ENCODE measurements at places on chromosomes 6 and 20.

- no peak for DNase-seq
These were observed 85.1 kb upstream of the NFATC2 start for GRCh38 chr20:51627586-51627985.

GRCh38 chr6:41358503-41358902 lies 23.1 kb downstream of the NCR2 start:
- no peak for DNase-seq

GRCh38 chr6:135423649-135424128 lies 73.9 kb downstream of the AHI1 start:
- DNase-seq: peak; percentile 39

DNA sequence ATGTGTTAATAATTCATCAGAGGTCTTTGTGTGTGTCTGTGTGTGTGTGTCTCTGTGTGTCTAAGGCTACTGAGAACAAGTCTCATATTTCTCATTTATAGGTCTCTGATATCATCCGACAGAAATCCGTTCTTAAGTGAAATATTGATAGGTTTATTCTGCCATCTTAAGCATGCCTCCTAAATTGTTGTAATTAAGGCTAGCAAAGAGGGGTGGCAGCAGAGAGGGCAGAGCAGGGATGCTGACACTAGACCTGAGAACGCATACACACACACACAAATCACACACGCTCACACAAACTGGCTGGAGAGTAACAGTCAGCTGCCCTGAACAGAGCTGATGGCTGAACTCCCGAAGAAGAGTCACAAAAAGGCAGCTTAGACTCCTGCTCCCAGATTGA lies 84.9 kb upstream of the LRFN2 start:
- DNase-seq: peak; percentile 28

- peak; percentile 89 for DNase-seq
These were observed 112.0 kb downstream of the HFE start for GRCh38 chr6:26199057-26199772.

GRCh38 chr6:87993356-87993755 lies 54.3 kb upstream of the SPACA1 start:
- no peak for DNase-seq

- DNase-seq: no peak
These were observed 45.9 kb downstream of the RARS2 start for GRCh38 chr6:87543696-87544473.

- DNase-seq: no peak
These were observed 392.0 kb upstream of the FLRT3 start for GRCh38 chr20:14729390-14729789.

GRCh38 chr6:111482188-111482958 lies 645 bp downstream of the REV3L start:
- DNase-seq: peak; percentile 59

DNA sequence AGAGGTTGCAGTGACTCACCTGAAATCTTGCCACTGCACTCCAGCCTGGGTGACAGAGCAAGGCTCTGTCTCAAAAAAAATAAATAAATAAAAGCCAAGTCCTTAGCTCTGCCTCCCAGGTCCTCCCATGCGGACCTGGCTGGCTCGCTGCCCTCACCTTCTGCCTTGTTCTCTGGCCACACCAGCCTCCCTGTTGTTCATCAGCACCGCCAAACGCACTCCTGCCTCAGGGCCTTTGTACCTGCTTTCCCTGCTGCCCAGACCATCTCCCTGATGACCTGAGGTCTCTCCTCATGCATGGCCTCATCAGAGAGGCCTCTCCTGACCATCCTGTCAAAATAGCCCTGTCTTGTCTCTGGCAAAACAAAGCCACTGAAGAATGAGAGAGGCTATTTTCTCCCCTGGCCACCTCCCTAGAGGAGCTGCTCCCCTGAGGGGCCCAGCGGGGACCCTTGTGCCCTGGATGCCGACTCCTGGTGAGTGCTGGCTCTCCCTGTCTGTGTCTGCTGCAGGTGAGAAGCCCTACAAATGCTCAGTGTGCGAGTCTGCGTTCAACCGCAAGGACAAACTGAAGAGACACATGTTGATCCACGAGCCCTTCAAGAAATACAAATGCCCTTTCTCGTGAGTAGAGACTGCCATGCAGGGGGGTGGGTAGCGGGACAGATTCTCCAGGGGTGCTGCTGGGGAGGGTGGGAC lies 22.6 kb upstream of the CHMP4B start:
- DNase-seq: no peak

DNA sequence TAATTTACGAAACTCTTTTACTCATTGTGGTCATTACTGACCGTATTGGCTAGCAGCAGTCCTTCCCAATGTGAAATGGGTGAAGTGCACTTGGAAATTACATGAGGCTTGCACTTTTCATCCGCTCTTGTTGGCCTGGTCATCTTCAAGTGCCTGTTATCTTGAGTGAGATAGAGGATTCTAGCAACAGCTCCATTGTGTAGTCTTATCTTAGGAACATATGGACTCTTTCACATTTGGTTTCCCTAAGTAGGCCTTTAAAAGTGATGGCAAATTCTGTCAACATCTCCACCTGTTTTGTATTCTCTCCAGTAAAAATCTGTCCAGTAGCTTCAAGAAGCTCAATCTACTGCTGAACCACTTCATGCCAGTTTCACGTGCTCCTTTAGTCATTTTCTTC lies 114.8 kb upstream of the MARCKS start:
- DNase-seq: no peak

DNA sequence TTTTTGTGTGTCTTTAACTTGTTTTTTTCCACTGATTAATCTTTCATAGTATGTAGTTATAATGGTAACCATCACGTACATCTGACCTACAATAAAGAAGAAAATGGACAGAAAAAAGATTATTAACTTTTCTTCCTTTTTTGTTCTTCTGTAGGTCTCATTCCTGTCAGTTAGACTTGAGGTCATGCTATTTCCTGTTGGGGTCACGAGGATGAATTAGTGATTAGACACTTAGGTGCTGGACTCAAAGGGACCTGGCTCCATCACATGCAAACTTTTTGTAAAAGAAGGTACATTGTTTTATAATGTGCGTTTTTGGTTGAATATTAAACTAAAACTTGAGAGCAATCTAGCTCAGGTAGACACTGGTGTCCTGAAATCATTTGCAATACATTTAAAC lies 14.8 kb downstream of the MARCKS start:
- DNase-seq: no peak

DNA sequence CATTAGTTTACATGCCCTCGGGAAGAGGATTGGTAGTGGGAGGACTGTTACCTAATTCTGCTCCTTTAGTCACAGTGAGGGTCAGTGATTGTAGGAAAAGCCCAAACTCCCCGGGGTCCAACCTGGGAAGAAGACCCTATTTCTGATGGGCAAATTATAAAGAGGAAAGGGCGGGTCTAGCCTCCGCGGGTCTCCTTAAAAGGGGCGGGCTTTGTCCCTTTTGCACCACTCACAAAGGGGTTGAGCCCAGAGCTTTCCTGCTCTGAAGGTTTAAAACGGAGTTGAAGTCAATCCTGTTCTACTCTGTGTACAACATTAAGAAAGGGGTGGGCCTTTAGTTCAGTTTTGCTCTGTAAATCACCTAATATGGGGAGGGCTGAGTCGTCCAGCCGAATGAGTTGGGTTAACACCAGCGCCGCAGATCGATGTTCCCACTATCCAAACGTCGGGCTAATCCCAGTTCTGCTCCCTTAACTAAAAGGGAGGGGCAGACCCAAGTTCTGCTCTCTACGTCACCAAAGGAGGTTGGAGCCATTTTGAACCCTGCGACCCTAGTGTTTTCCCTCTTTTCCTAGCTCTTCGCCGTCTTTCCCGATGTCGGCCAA lies 920 bp upstream of the RNF5 start:
- peak; percentile 83 for DNase-seq

GRCh38 chr6:132007474-132008190 lies 56.5 kb upstream of the CCN2 start:
- DNase-seq: no peak

GRCh38 chr6:95515975-95516374 lies 61.4 kb upstream of the MANEA start:
- no peak for DNase-seq

GRCh38 chr20:25084626-25085187 lies 2.8 kb upstream of the VSX1 start:
- DNase-seq: peak; percentile 50

- peak; percentile 56 for DNase-seq
These were observed 68.8 kb downstream of the CDC5L start for GRCh38 chr6:44456070-44456965.

DNA sequence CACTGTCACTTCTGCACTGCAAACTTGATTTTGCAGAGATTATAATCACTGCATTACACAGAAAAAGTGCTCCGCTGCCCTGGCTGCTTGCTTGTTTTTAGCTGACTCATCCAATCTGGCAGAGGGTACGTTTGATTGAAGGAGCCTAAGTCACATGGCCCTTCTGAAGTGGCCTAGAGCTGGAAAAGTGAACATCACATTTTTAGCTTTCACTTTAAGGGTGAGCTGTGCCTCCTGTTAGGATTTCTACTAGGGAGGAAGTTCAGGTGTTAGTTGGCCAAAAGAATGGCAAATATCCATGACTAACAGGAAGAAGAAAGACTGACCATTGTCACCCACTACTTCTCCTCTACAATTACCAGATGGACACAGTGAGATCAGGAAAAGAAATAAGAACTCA lies 889.1 kb upstream of the MAP3K7 start:
- DNase-seq: no peak

DNA sequence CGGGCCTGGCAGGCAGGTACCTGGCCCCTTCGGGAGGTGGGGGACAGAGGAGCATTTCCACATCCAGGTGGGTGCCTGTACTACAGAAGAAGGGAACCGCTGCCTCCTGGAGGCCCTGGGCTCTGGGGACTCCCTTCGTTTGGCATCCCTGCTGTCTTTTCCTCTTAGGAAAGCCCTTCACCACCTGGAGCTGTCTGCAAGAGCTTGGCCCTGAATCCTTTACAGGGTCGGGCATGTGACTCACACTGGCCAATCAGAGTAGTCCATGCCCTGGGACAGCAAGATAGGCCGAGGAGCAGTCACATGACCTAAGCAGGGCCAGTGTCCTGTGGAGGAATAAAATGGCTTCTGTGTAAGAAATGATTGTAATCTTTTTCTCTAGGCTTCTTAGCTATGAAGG lies 224.9 kb downstream of the ANKRD60 start:
- no peak for DNase-seq

DNA sequence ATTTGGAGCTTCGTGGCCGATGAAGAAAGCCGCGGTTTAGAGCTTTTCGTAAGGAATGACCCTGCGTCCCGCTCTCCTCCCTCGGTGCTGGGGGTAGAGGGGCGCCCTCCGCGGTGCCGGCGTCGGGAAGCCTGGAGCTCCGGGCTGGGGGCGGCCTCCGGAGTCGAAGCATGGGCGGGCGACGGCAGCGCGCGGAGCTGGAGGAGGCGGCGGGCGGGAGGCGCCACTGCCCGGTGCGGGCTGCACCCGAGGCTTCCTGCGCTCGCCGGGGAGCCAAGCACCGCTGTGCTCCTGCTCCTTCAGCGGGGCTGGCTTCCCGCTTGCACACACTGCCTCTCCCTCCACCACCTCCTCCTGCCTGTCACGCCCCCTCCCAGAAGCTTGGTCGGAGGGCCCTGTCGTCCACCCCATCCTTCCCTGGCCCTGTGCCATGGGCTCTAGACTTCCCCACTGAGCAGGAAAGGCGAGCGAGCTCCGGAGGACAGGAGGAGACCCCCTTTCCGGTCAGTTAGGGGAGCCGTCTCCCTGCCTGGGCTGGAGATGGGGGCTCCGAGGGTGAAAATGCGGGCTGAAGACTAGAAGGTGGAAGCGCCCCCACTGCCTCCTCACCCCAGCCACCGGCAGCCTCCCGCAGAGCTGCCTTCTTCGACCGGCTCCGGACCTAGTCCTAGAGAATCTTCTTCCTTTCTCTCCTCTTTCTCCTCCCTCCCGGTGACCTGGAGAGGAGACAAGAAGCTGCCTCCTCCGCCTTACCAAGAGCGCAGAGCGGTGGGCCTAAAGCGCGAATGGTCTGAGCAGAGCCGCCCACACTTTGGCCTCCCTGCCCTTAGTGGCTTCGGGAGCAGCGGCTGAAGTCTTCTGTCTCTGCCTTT lies 1.8 kb downstream of the CDH4 start:
- peak; percentile 62 for DNase-seq

DNA sequence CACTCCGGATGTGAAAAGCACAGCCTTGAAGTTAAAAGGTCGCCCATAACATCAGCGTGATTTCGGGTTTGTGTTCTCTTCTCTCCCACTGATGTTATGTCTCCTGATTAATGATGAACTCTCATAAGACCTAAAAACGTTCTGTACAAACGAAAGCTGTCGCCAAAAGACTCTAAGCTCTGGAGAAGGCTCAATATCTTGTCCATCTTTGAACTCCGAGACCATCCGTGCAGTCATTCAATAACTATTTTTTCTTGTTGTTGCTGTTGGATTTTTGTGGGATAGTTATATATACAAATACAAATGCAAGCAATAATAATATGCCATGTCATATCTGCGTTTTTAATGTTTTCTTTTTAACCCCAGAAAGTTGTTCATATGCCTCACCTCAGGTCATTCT lies 291.8 kb upstream of the MARCKS start:
- DNase-seq: no peak

- DNase-seq: peak; percentile 95
These were observed 304.4 kb downstream of the PREX1 start for GRCh38 chr20:48523191-48523995.

DNA sequence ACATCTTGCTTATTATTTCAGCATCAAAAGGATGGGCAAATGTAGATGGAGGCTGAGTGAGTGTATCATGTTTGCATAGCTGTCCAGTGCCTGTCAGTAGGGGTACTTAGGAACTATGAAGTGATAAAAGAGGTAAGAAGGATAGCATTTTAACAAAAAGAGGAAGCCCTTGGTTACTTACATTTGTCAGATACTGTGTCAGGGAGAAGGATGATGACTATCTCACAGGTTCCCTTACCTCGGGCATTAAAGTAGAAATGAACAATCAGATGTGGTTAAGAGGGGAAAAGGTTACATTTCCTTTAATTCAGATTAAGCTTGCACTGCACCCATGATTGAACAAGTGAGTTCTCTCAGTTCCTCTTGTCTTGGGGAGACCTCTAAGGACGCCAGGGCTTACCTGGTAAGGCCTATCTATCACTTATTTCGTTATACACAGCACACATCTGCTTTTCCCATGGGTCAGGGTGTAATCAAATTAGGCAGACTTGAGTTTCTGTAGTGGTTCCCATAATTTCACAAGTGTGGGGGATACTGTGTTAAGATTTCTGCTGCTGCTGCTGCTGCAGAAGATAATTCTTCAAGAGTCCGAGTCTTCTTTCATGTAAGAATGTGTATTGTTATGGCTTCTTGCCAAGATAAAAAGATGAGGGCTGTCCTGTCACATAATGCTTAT lies 4.5 kb downstream of the FOXO3 start:
- DNase-seq: no peak

GRCh38 chr6:25578538-25578937 lies 73.5 kb upstream of the SCGN start:
- no peak for DNase-seq

GRCh38 chr6:30041821-30042220 lies 19.2 kb upstream of the POLR1H start:
- no peak for DNase-seq

- DNase-seq: peak; percentile 66
These were observed 19.5 kb upstream of the SIRT5 start for GRCh38 chr6:13554929-13555333.

- no peak for DNase-seq
These were observed 26.5 kb downstream of the DAAM2 start for GRCh38 chr6:39818695-39819094.

DNA sequence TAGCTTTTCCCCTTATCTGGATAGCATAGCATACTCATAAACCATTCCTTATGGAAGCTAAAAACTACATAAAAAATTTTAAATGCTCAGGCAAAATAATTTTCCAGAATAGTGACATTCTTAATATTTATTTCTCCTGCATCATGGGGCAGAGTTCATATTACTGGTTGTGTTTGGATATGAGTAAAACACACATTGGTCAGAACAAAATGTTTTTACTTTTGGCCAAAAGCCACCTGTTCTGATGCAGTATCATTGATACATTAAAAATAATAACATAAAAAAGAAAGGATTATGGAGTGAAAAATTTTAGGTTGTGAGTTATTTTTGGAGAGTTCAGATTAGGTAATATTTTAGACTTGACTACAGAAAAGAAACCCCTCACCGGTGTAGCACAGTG lies 33.6 kb downstream of the TRAM2 start:
- DNase-seq: no peak

Data from neural progenitor cell (in vitro differentiated cells).